A549 treated with Hydrocortisone at 1 μM for 4 hours (cell line): ENCODE measurements at places on chromosomes 3 and 15. TPM values are rescaled to one million over a fixed set of nuclear protein-coding genes. Genes with fewer than 3 reads are reported as not detected.

MORC1 gene
- not detected in 5 replicates for total RNA-seq

FETUB gene
- total RNA-seq, result 0.12 to 0.34 TPM (median 0.15 TPM) in 3 of 5 replicates, not detected in the others

TIMP4 gene
- 11.4 to 13.6 TPM (median 11.9 TPM) in 5 replicates for total RNA-seq

GOLGA8J gene
- 0.16 TPM in 1 of 5 replicates, not detected in the others for total RNA-seq

BCHE gene
- total RNA-seq, result 0.47 to 1.0 TPM (median 0.68 TPM) in 5 replicates

CCR8 gene
- not detected in 5 replicates for total RNA-seq

PGBD4 gene
- 1.2 to 1.9 TPM (median 1.5 TPM) in 5 replicates for total RNA-seq

NIT2 gene
- 66.0 to 93.9 TPM (median 89.9 TPM) in 5 replicates for total RNA-seq

PARL gene
- 58.2 to 74.9 TPM (median 66.4 TPM) in 5 replicates for total RNA-seq

CFAP161 gene
- total RNA-seq, result not detected in 5 replicates
